ENCODE measurements at places on chromosomes 2 and 18.

- DNase-seq, result no peak
Observed at GRCh38 chr2:194826241-194826640, 830.8 kb upstream of the SLC39A10 start.

- no peak for DNase-seq
Observed at GRCh38 chr2:157324331-157324843, 1.2 kb downstream of the ERMN start.

DNA sequence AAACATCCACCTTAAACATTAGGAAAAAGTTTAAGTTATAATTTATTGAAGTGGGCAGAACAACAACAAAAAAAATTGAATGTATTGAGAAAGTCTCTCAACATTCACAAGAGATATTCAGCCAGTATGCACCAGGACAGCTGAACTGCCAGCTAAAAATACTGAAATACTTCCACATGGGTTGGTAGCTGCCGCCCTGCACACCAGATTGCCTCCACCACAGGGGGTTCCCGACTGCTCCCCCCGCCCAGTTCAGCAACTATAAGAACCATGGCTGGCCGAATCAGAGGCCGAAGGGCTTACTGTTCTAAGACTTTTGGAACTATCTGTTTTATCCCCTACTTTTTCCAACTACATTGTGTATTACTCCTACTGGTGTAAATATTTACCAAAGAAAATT is 150.0 kb upstream of the LRP1B start:
- DNase-seq, result no peak

DNA sequence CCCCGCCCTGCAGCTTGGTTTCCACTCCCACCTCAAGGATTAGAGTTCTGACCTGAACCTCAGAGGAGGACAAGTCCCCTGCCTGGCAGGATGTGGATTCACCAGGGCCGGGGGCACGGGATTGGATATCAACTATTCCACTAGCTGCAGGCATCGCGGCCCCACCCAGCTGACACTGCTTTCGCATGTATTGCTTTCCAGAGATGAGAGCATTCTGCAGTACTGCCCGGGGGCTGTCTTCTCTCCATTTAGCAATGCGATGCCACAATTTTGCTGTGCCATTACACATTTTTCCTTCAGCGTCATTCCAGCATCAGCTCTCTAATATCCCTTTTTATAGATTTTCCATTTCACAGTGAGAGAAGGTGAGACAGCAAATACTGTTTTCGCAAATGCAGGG is 42.0 kb downstream of the CTIF start:
- no peak for DNase-seq

DNA sequence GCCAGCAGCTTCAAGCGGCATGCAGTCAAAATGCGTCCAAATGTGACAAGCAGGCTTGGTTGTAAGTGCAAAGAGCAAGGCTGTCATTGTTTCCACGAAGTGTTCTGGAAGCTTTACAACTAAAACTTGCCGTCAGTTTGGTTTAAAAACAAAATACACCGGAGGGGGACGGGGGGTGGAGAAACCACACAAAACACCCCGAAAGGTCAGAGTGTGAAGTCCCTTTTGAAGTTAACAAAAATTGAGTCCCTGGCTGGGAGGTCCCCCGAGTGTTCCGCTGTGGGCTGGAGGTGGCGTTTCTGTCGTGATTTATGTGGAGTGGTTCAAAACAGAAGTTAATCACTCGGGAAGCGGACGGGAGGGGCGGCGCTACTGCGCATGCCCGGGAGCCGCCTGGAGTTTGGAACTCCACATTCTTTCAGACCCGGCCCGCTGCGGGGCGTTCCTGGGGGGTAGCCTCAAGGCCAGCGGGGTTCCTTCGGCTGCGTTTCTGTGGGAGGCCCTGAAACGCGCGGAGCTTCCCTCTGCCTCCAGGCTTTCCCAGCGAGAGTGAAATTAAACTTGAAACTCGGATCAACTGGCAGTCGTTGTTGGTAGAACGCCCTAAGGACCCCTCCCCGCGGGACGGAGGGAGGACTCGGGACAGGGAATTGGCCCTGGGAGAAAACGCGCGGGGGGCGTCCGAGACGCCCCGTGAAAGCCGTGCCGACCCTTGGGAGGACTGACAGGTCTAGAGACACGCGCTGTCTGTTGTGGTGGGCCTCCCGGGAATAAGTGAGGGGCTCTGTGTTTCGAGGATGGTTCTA is 1.4 kb downstream of the TGIF1 start:
- DNase-seq, result no peak

DNA sequence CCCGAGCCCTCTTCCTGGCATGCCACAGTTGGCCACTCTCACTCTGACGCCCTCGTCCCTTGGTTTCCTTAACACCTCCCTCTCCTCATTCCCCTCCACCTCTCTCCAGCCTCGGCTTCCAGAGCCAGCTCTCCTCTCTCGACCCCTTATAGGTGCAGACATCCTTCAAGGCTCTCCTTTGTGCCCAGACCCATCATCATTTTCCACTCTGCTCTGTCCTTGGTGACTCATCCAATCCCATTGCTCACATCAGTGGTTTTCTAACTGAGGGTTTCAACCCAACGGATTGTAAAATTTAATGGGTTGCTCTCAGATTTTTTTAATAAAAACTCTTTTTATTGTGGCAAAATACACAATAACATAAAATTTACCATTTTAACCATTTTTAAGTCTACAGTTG is 6.2 kb downstream of the ST8SIA5 start:
- DNase-seq, result no peak

DNA sequence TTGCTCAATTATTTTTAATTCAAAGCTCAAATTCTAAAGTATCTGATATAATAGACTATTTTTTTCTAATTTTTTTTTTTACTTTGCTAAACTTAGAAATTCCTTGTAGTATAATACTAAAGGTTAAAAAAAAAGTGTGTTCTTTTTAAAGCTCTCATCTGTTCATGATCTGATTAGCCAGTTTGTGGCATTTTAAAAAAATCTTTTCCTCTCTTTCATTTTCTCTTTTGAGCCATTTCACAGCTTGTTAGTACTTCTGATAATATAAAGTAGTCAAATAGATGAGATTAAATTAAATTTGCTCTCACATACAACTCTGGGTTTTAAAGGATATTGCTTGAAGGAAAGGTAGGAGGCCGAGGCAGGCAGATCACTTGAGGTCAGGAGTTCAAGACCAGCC is 40.7 kb upstream of the NEMP2 start:
- DNase-seq, result no peak

GRCh38 chr18:56142001-56142400 is 496.4 kb downstream of the TXNL1 start:
- no peak for DNase-seq

DNA sequence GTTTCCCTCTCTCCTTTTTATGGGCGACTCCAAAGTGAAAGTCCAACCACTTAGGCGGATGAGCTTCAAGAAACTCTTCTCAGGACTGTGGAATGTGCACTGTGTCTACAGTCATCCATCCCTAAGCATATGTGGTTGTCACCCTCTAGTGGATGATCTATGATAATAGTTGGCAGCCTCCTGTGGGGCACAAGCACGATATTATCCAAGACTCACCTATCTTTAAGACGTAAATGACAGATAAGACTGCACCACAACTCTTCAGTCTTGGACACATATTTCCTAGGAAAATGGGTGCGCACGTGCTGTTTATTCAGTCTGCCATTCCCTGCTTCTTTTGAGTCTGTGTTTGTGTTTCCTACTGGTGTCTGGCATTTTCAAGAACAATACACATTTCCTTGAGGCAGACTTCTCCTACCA is 145.5 kb upstream of the CTAGE1 start:
- peak; percentile 32 for DNase-seq

GRCh38 chr2:86624267-86624547 is 542 bp upstream of the RNF103 start:
- no peak for DNase-seq

- no peak for DNase-seq
Observed at GRCh38 chr2:163490281-163490680, 245.5 kb downstream of the FIGN start.

GRCh38 chr2:124039032-124039431 is 13.9 kb downstream of the CNTNAP5 start:
- no peak for DNase-seq

GRCh38 chr2:159444754-159445153 is 158.3 kb upstream of the WDSUB1 start:
- no peak for DNase-seq

- no peak for DNase-seq
Observed at GRCh38 chr2:128360711-128361110, 42.0 kb upstream of the HS6ST1 start.

DNA sequence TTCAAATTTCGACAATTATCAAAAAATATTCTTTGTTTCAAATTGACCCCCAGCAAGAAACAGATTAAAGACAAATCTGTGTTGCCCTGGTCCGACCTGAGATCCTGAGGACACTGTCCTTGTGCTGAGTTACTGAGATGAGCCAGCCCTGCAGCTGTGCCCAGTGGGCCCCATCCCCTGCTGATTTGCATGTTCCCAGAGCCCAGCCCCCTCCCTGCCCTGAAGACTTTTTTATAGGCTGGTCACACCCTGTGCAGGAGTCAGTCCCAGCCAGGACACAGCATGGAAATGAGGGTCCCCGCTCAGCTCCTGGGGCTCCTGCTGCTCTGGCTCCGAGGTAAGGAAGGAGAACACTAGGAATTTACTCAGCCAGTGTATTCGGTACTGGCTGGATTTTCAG is 31.4 kb upstream of the ZNG1B start:
- no peak for DNase-seq

- DNase-seq, result no peak
Observed at GRCh38 chr2:149597050-149597667, 9.6 kb upstream of the MMADHC start.

- no peak for DNase-seq
Observed at GRCh38 chr2:29374823-29375222, 259.6 kb downstream of the CLIP4 start.

GRCh38 chr2:10180229-10180628 is 57.7 kb downstream of the RRM2 start:
- DNase-seq, result no peak

- no peak for DNase-seq
Observed at GRCh38 chr18:50172367-50172766, 22.6 kb downstream of the MYO5B start.

- peak; percentile 1 for DNase-seq
Observed at GRCh38 chr2:208798698-208799097, 392.1 kb downstream of the PTH2R start.

GRCh38 chr2:174785481-174785880 is 21.2 kb upstream of the CHRNA1 start:
- no peak for DNase-seq

GRCh38 chr2:170425281-170425751 is 247.4 kb downstream of the MYO3B start:
- DNase-seq, result no peak

DNA sequence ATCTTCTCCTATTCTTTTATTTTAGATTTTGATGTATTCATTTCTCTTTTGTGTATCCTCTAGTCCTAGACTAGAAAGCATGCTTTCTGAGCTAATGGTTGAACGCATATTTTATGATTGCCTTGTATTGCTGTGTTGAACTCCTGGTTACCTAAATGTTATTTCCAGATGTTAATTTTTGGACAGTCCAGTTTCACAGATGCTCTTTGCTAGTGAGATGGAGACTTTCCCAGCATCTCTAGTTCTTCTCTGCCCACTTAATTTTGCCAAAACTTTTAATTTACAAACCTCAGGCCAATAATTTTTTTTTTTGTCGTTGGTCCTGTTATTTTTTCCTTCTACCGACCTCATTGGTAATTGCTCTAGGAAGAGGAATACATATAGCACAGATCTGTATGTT is 153.2 kb downstream of the HAUS1 start:
- DNase-seq, result no peak

GRCh38 chr18:56162311-56163265 is 475.8 kb downstream of the TXNL1 start:
- no peak for DNase-seq

- DNase-seq, result no peak
Observed at GRCh38 chr18:67652288-67652687, 135.8 kb upstream of the DSEL start.

GRCh38 chr18:55694291-55694690 is 106.3 kb upstream of the TCF4 start:
- no peak for DNase-seq

- no peak for DNase-seq
Observed at GRCh38 chr2:82811946-82812345, 1647.1 kb downstream of the SUCLG1 start.

- no peak for DNase-seq
Observed at GRCh38 chr2:83894976-83895375, 564.1 kb downstream of the SUCLG1 start.

DNA sequence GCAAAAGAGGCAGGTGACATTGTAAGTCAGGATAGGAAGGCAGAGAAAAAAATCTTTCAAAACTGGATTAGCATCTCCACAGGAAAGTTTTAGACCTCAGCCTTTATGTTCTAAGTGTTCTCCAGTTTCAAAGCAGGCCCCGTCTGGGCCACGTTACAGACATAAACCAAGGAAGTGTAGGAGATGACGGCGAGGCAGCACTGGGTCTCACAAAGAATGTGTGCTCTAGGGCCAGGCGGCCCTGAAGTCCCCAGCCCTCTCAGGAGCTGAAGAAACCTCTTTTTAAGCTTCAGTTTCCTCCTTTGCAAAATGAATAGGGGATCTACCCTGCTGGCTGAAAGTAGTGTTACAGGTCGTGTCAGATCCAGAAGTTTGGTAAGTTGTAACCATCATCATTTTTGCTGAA is 81.7 kb downstream of the SPRED2 start:
- DNase-seq, result no peak

DNA sequence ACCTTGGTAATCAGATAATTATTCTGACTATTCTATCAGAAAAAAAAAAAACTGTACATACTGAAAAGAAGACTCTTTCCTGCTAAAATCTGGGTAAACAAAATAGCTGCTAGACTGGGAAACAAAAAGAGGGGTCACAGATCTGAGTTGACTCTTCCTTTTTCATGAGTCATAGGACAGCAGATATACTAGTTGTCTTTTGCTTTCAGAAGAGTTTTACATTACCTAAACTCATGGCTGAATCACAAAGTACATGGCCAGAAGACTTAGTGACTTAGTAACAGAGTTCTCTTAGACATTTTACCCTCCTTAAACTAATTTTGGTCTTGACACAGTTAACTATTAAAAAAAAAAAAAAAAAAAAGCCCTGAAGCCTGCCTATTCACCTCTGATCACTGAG is 834.0 kb upstream of the FSHR start:
- no peak for DNase-seq

DNA sequence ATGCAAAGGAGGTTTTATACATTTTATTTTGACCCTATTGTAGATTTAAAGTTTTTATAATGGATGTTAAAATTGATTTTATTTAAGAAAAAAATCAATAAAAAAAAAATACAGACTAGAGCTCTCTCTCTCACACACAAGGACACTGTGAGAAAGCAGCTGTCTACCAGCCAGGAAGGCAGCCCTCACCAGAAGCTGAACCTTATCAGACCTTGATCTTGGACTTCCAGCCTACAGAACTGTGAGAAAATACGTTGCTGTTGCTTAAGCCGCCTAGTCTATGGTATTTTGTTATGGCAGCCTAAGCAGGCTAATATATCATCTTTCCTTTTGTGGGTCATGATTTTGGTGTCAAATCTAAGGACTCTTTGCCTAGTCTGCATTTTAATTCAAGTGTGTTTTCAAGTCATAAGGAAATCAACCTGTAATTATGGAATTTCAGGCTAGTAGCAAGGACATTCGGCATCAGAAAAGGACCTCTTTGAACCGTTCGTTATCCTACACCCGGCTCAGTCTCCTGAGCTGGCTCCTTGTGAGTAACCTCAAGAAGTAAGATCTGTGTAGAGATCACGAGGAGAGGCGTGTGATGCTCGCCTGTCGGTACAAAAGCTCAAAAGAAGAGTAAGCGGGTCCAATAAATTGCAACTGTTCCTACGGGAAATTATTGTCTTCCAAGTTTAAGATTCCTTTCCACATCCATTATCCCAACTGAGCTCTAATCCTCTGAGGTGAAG is 98.2 kb downstream of the PDCL3 start:
- no peak for DNase-seq

- no peak for DNase-seq
Observed at GRCh38 chr2:217775920-217776503, 226.8 kb downstream of the TNS1 start.

GRCh38 chr2:41859615-41860514 is 188.0 kb upstream of the PKDCC start:
- DNase-seq, result no peak
